SK-N-SH (cell line): ENCODE measurements at places on chromosomes 11 and 22.

DNA sequence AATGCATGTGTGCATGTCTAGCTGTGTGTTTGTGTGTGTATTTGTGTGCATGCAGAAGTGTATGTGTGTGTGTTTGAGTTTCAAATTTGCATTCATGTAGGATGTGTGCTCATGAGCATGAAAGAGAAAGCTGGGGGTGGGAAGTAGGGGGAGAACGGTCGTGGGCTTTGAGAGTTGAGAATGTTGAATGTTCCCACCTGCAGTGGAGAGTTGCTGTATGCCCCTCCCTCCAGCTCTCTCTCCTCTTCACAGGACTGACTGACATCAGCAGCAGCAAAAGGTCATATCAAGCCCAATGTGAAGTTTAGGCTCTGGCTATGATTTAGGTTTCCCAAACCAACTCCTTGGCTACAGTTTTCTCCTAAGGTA is 63.8 kb upstream of the RRAS2 start:
- no peak for DNase-seq

- no peak for DNase-seq
Measured at GRCh38 chr22:32509045-32509444, 34.4 kb downstream of the FBXO7 start.

DNA sequence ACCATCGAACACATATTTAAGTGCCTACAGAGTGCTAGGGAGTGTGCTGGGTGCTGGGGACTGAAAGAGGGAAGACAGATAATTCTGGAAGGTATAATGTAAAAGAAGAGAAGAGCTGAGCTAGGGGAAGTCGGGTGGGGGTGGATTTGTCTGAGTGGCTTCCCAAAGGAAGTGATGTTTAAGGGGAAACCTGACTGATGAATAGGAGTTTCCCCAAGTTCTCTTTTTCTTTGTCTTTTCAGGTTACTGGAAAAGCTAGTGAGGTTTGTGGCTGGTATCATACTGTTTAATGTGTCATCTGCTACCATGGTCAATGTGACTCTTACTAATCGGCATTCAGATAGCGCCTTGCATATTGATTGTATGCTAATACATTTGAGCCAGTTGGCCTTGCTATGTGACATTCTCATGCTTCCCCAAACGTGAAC is 151.6 kb upstream of the MTMR2 start:
- DNase-seq: no peak

DNA sequence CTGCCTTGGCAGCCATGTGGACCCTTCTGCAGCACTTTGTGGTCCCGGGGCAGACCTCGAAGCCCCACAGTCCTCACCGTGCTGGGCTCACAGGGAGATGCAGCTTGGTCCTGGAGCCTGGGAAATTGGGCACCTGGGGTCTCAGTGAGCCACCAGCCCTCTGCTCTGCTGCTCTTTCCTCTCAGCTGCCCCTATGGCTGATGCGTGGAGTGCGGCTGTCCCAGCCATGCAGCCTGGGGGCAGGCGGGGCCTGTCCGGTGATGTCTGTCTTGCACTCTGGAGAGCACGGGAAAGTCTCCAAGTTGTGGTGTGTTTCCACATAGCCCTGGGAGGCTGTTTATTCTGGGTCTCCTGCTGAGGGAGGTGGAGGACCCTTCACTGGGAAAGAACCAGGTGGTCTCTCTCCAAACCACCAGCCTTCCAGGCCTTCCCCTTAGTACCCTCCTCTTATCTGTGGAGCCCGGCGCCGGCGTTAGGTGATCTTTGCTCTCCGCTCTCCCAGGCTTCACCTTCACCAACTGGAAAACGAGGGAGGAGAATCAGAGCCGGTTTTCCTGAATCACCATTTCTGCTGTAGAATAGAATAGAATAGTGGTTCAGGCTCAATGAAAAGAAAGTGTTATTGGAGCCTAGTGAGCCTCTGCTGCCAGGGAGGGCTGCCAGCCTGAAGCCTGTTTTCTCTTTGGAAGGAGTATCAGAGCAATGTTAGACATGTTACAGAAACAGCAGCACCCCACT is 41.2 kb upstream of the GRAMD4 start:
- DNase-seq: peak; percentile 75

GRCh38 chr11:36792996-36793914 is 195.2 kb upstream of the RAG2 start:
- peak; percentile 27 for DNase-seq

- DNase-seq: peak; percentile 29
Measured at GRCh38 chr11:79708319-79708932, 267.6 kb upstream of the TENM4 start.

GRCh38 chr11:12602421-12602820 is 71.8 kb upstream of the TEAD1 start:
- DNase-seq: no peak

DNA sequence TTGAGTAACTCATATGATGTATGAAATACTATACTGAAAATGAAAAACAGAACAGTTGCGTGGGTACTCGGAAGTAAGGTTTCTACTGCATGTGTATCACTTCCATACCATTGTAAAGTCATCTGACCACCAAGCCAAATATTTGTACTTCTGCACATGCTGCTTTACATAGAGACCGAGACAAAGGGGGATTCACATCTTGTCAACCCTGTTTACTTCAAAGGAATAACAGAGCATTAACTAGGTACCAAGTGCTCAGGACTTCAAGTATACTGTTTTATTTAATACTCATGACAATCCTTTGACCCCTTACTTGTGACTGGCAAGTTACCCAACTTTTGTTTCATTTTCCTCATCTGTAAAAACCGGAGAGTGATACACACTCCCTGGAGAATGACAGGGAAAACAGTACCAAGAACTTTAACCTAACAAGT is 9.9 kb downstream of the MAPK1 start:
- DNase-seq: no peak
